ENCODE measurements at places on chromosomes 3 and 15.

- no peak for DNase-seq
Measured at GRCh38 chr15:49472338-49472737, 49.3 kb downstream of the FGF7 start.

- no peak for DNase-seq
Measured at GRCh38 chr3:22121068-22121701, 370.2 kb upstream of the ZNF385D start.

DNA sequence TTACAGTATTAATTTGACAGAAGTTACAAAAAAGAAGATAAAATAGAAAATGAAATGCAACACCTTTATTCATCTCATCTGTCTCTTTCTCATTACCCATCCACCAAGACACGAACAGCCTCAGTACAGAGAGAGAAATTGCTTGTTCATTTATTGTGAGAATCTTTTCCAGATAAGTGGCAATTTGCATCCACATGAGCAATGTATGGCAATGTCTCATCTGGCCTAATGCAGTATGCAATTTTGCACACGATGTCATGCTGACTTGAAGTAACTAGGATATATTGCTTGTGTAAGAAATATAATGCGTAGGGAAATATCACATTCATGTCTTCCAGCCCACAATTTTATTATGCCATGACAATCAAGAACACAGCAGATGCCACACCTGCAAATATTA is 866.9 kb downstream of the ROBO1 start:
- DNase-seq: no peak

- DNase-seq: no peak
Measured at GRCh38 chr3:135172191-135172869, 377.3 kb downstream of the EPHB1 start.

DNA sequence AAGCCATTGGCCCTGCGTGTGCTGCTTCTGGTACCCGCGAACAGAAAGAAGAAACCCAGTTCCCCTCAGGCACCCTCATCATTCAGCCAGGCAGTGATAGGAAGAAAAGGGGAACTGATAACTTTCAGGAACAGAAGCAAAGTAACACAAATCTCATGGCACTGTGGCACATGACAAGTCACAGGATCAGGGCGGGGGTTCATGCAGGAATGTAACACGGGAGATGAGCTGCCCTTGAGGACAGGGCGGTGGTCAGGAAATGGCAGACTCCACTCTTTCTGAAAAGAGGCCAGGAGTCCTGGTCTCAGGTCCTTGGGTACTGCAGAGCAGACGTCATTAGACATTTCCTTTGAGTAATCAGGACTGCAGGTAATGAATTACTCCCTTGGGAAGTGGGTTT is 95.5 kb downstream of the CCNL1 start:
- DNase-seq: no peak
